Right ventricle myocardium superior (tissue), 1 donor: ENCODE measurements at places on chromosomes 5 and 9. TPM values are rescaled to one million over a fixed set of nuclear protein-coding genes. Genes with fewer than 3 reads are reported as not detected.

GRCh38 chr9:107158321-107158720, 124.8 kb upstream of the RAD23B start:
- no peak for DNase-seq

- DNase-seq = no peak
Measured at GRCh38 chr9:30609713-30610112, 1774.7 kb upstream of the ACO1 start.

- DNase-seq = peak; percentile 78
Measured at GRCh38 chr9:14428781-14429230, 114.9 kb upstream of the NFIB start.

GRCh38 chr5:94623011-94623410, 4.5 kb downstream of the SLF1 start:
- DNase-seq = no peak

The TAS2R1 gene
- not detected for total RNA-seq
